ENCODE measurements at places on chromosomes 12 and 14.

DNA sequence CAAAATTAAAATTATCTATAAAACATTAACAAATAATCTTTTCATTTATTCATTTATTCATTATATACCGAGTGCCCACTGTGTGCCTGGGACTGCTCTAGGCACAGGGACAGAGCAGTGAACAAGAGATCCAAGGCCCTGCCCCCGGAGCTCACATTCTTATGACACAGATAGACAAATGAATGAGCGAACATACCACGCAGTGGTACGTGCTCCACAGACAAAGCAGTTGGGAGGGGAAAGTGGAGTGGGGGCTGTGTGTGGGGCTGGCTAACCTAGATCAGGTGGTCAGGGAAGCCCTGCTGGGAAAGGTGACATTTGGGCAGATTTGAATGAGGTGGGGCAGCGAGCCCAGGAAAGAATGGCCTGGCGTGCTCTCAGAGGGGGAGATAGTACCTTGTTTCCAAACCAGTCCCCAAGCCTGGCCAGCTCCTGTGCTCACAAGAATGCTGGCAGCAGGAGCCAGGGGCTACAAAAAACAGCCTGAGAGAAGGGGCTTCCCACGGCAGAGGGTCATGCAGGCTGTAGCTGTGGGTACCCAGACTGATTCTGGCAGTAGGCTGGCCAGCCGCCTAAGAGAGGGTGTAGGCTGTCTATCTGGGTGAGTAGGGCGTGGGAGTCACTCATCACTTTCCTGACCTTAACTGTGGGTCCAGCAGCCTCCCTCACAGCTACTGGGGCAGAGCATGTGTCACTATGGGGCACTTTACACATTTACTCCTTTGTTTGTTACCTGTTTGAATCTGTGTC lies 57.8 kb upstream of the ACTN1 start:
- DNase-seq, result no peak

GRCh38 chr14:70803321-70804310 lies 5.7 kb downstream of the MAP3K9 start:
- no peak for DNase-seq

GRCh38 chr12:28767836-28768348 lies 381.2 kb upstream of the FAR2 start:
- DNase-seq, result no peak

DNA sequence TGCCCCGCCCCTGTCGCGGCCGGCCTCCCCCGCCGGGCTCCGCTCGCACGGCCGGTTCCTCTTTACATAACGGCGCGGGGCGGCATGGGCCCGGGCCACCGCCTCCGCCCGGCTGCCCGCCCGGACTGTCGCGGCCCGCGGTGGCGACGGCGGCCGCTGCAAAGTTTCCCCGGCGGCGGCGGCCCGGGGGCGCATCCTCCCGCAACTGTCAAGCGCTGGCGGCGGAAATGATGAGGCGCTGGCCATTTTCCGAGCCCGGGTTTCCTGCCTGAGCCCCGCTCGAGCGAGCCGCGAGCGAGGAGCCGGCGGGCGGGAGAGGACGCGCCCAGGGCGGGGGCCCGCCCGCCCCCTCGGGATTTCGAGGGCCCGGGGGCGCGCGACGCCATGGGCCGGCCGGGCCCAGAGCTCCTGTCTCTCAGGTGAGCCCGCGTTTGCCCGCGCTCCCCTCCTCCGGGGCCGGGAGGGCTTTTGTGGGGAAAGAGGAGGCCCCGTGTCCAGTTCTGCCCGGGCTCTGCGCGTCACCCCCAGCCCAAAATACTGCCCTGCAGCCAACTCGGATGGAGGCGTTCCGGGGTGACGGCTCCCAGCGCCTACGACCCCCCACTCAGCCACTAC lies at the start of gene SH2B3:
Gene SH2B3 (plus strand): TSS at position 65 of the 615 bp plus-strand sequence. CDS start 12,223 bp downstream, outside the sequence.
- peak; percentile 86 for DNase-seq

DNA sequence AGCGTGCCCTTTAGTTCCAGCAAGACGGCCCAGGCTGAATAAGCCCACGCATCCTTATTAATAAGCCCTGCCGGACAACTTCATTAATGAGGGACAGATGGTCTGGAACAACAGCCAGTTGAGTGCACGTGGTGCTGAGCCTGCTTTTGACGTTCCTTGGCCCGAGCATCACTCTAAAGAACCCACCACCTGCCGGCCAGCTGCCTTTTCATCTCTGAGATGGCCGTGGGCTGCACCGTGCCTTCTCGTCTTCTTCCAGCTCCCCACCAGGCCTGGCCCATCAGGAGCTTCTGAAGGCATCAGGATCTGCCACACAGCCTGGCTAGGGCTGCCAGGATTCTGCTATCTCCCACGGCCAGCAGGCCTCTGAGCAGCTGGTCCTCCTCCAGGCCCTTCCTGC lies 80.0 kb downstream of the AACS start:
- no peak for DNase-seq
